ENCODE measurements at places on chromosomes 11 and 22. TPM values are rescaled to one million over a fixed set of nuclear protein-coding genes. Genes with fewer than 3 reads are reported as not detected.

Gene C22orf15
- not detected for total RNA-seq

GRCh38 chr11:6646918-6647679 is 8.5 kb downstream of the DCHS1 start:
- no peak for DNase-seq

Gene KDM4E
- total RNA-seq = not detected

DNA sequence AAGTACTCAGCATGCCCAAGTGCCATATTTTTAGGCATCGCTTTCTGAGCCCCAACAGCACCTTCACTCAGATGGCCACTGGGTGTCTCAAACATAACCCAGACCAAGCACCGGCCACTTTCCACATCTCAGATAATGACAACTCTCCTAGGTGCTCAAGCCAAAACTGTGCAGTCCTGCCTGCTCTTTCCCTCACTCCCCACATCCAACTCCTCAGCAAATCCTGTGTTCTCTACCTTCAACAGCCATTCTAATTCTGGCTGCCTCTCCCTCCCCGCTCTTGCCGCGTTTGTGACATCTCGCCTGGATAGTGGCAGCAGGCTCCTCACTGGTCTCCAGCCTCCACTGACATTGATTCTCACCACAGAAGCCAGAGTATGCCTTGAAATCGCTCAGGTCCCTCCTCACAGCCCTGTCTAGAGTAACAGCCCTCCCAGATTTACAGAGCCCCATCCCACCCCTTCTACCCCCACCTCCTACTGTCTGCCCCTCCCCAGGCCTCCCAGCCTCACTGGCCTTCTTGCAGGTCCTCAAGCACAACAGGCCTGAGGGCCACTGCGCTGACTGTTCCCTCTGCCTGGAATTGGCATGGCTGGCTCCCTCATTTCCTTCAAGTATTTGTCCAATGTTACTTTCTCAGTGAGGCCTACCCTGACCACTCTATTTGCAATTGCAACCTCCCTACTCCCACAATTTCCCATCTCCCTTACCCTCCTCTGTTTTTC is 1.3 kb upstream of the PHETA2 start:
- peak; percentile 8 for DNase-seq

DNA sequence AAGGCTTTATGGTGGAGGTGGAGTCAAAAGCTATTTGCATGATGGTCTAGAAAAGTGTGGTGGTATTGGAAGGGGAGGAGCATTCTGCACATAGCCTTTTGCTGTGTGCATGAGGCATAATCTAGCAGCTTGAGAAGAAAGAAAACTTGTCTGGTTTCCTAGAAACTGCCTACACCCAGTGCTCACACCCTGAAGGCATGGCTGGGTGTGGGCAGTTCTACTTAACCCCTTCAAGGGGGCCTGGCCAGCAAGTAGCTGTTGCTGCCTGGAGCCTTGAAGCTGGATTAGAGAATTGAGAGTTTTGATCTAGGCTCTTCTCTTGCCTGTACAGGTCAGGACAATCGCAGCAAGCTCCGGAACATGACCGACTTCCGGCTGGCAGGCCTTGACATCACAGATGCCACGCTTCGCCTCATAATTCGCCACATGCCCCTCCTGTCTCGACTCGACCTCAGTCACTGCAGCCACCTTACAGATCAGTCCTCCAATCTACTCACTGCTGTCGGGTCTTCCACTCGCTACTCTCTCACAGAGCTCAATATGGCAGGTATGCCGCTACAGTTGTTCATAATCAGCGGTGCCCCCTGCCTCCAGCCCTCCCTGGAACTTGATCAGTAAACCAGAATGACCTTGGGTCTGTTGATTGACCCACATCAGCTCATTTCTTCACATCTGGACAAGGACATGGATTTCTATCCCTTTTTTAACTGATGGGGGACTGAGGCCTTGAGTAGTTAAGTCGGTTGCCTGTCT is 12.2 kb upstream of the GRK2 start:
- peak; percentile 6 for DNase-seq

Gene MMP11
- total RNA-seq = 17.6 TPM

DNA sequence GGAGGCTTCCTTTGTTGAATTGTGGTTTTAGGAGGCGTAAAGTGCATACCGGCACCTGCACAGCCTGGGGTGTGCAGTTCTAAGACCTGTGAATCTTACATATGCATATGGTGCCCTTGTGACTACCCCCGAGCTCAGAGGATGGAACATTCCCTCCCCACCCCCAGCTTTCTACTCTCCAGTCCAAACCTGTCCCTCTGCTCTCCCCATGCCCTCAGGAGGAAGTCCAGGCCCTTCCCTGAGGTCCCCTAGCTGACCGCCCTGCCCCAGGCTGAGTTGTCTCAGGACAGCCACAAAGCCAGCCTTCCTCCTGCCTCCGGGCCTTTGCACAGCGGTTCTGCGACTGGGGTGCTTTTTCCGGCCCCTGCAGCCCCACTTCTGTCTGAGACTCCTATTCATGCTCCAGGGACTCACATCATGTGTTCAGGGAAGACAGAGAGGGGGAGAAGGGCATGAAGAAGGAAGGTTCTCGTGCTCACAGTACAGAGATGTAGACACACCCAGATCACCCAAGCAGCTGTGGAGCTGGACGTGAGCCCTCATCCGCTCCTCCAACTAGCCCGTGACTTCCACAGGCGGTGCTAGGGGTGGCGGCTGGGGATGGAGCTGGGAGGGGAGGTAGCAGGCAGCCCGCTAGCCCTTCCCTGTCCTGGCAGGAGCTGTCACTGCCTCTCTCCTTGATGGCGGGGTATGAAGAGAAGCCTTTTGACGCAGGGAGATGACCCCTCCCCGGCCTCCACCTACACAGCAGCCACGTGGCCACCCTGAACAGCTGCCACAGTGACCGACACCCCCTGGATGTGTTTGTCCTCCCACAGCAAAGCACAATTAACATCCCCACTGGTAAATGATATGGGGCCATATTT is 50.8 kb downstream of the FLRT1 start:
- peak; percentile 66 for DNase-seq

GRCh38 chr11:59710136-59710847 is 3.4 kb downstream of the OR10V1 start:
- no peak for DNase-seq

Gene APOL3
- 2.5 TPM for total RNA-seq

DNA sequence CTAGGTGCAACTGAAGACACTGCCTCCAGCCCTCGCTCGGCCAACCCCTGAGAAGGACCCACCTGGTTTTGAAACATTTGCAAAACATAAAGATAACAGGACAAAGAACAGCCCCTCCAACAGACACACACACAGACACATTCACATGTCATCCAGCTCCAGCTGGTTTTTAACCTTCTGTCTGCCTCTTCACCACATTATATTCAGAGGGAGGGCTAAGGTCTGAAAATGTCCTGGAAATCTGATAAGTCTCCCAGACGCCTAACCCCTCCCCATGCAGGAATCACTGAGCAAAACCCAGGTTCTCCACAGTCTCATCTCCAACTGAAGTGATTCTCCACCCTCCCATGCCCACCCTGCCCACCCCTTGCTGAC is 29.4 kb downstream of the PACSIN2 start:
- no peak for DNase-seq

Gene OR51B5
- total RNA-seq = not detected

Gene PAX6
- total RNA-seq = 16.6 TPM

Gene CSF2RB
- total RNA-seq = 1.2 TPM

Gene ISX
- total RNA-seq = not detected

DNA sequence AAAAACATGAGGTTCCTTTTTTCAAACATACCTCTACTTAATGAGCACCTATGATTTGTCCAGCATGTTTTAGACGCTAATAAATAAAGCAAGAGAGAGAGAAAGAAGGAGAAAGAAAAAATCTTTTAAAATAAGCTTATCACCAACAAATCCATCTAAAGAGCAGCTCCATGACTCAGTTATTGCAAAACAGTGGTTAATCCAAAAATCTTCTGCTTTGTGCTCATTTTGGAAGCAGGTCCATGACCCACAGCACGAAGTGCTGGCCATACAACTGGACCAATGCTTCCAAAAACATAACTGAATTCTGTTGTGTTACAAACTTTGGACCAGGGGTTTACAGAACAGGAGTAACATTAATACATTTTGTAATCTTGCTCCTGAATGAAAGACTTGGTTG is 696.6 kb downstream of the KCNA4 start:
- no peak for DNase-seq

- DNase-seq = peak; percentile 55
Observed at GRCh38 chr11:64266339-64266738, 15.0 kb downstream of the PLCB3 start.

DNA sequence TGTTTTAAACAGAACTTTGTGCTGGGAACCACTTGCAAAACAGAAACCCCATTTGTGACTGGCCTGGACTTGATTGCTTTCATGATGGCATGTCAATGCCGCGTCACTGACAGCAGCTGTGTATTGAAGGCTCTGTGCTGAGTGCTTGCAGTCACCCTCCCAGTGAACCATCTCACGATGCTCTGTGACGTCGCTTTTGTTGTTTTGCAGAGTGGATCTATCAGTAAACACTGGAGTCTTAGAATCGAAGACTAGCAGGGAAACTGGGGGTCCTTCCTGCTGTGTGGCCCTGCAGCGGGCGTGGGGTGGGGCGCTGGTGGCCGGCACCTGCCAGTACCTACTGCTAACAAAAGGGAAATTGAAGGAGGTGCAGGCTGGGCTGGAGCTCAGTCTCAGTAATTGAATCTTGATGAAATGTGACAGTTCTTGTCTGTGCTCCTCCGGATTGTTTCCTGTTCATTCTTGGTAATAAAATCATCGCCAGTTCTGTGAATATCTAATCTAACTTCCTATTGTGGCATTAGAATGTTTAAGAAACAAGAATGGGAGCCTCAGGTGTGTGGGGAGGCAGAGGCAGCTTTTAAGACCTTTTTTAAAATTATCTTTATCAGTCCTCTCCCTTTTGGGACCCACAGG is 50.5 kb upstream of the PARVG start:
- DNase-seq = no peak

- DNase-seq = no peak
Observed at GRCh38 chr22:43094085-43094484, 4.9 kb upstream of the TTLL1 start.

DNA sequence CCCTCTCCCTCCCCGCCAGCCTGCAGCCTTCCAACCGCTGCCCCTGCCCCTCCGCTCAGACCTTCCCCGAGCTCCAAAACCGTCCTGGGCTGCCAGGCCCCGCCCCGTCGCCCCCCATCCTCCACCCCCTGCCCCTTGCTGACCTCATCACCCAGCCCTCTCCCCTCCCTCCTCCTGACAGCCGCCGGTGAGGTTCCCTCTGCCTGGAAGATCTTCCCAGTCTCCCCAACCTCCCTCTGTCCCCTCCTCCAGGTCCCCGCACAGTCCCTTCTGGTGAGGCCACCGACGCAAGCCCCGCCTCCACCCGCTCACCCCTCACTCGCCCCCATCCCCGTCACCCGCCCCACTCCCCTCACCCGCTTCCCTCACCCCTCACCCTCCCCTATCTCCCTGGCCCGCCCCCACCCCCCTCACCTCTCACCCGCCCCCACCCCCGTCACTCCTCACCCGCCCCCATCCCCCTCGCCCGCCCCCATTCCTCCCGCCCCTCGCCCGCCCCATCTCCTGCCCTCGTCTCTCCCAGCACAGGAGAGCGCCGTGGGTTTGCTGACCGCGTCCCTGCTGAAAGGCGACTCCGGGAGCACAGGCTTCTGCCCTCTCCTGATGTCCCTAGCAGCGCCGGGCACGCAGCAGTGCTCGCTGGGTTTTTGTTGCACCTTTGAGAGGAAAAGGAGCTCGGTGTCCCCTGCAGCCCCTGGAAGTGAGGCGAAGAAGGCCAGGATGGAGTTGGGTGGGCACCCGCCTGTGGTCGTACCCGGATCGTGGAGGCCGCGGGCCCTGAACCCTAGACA is 16.4 kb upstream of the UPK3A start:
- peak; percentile 43 for DNase-seq

DNA sequence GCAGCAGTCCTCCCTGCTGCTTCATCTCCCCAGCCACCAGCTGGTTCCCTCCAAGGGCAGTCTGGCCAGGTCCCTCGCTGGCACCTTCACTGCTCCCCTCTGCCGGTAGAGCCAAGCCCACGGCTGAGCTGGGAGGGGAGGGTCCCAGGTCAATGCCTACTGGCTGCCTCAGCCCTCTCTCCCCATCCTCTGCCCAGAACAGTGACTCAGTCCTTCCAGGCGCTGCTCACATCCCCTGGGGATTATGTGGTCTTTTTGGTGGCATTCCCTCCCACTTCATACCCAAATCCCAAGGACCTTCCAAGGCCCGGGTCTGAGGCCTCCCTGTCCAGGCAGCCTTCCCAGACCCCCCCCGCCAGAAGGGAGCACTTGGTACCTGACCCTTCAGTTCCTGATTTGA is 44.9 kb downstream of the WNT7B start:
- DNase-seq = no peak

Gene ZPR1
- total RNA-seq = 18.7 TPM

Gene RIMBP3C
- 0.16 TPM for total RNA-seq

- no peak for DNase-seq
Observed at GRCh38 chr22:16956290-16956689, 51.7 kb downstream of the GAB4 start.

Gene SEPTIN3
- total RNA-seq = 1.6 TPM

Gene SCGB1D2
- total RNA-seq = 0.47 TPM

GRCh38 chr22:17098379-17098819 is 13.6 kb downstream of the IL17RA start:
- DNase-seq = no peak

DNA sequence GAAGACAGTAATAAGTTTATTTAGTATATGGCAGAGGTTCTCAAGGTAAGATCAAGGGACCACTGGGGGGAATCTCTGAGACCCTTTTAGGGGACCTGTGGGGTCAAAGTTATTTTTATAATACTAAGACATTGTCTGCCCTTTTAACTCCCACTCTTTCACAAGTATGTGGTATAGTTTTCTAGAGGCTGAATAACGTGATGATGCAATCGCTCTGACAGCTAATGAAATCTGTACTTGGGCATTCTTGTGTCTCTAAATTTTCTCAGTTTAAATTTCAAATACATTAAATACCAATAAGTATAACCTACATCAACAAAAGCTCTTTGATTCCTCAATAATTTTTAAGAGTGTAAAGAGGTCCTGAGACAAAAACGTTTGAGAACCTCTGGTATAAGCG is 147.9 kb downstream of the ATG16L2 start:
- DNase-seq = no peak

Gene CABP4
- total RNA-seq = 1.2 TPM

Gene FAT3
- total RNA-seq = 0.08 TPM

DNA sequence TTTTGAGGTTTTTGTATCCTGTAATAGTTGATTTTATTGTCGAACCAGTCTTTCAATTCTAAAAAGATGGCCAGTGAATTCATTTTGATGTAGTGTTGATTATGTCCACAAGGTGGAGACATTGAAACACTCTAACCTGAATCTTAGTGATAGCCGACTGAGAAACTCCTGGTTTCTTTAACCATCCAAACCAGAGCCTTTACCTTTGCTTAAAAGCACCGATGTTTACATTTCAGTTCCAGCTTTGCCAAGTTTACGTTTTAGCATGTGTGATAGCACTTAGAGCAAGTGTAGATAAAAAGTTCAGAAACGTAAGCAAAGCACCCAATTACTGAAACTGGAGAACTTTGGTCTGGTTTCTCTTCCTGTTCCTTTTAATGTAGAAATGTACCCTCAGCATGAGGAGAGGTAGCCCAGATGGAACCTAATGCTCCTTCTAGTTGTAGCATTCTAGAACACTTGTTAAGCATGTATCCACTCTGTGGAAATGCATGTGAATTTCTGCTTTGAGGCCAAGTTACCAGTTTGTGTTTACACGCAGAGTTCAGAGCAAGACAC is 208.6 kb downstream of the DBX1 start:
- DNase-seq = no peak

Gene TIMP3
- 27.5 TPM for total RNA-seq

Gene DAGLA
- total RNA-seq = 3.9 TPM

All from pancreas (tissue), 10 donors.